ENCODE measurements at places on chromosomes 1 and 21.

DNA sequence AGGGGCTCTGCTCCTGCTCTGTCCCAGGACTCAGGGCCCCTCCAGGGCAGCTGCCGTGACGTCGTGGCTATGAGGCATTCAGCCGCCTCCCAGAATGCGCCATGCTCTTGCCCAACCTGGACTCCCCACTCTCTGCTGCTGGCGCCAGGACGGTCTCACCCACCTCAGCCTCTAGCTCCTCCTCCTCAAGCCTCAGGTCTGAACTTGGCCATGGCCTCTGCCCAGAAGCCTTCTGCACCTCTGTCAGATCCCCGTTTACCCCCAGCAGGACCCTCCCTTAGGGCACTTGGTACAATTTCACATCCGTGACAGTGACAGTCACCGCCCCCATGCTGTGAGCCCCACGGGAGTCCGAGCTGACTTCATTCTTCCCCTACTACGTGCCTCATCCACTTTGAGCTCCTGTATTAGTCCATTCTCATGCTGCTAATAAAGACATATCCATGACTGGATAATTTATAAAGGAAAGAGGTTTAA, 4.9 kb downstream of the CSTB start:
- DNase-seq: no peak

DNA sequence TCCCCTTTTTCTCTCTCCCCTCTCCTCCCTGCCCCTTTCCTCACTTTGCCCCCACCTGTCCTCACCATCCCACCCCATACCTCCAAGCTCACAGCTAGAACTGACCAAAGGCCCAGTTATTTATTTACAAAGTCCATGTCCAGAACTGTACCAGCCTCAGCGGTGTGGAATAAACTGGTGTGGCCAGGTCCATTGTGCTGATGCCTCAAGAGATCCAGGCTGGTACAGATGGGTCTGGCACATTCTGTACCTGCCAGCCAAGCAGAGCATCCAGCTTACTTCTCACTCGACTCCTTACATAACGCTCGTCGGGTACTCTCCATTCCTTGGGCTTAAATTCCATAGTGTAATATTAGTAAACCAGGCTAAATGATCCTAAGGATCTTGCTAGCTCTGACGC, 11.8 kb downstream of the PDZK1IP1 start:
- DNase-seq: no peak

DNA sequence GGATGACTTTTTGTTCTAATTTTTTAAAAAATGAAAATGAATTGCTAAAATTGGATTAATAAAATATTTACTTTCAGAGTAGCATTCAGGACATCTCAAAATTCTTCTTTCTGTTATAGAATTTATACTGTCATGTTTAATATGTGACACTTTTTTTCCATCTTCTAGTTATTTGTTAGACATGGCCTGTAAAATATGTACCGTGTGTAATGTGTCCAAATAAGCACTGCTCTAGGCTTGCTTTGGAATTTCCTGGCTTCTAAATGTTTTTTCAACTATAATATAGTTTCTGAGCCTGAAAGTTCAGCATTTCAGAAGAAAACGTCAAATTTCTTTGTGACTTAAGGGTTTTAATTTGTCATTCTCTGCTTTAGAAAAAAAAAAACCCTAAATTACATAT, 243.6 kb downstream of the DNM3 start:
- no peak for DNase-seq

DNA sequence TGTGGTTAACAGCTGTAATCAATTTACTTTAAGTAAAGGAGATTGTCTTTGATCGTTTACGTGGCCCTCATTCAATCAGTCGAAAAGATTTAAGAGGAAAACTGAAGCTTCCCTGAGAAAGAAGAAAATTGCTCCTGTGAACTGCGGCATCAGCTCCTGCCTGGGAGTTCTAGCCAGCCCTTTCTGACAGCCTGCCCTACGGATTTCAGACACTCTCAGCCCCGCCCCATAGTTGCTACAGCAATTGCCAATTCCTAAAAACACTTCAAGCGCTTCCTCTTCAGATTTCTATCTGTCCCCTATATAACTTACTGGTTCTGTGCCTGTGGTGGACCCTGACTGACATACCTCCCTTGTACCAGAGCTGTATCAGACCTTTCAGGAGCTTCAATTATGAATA, 277.6 kb downstream of the DSCAM start:
- DNase-seq: no peak

DNA sequence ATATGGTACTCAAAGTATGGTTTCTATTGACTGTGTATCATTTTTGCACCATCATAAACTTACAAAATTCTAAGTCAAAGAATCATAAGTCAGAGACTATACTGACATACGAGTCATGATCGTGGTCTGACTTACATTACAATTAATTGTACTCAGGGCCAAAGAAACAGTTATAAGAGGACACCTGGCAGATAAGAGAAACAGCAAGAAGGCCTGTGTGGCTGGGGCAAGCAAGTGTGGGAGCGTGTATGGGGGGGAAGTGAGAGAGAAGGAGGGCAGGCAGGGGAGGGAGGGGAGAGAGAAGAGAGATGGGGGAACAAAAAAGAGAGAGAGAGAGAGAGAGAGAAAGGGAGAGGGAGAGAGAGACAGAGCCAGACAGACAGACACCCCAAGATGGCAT, 70.9 kb downstream of the RERE start:
- no peak for DNase-seq

DNA sequence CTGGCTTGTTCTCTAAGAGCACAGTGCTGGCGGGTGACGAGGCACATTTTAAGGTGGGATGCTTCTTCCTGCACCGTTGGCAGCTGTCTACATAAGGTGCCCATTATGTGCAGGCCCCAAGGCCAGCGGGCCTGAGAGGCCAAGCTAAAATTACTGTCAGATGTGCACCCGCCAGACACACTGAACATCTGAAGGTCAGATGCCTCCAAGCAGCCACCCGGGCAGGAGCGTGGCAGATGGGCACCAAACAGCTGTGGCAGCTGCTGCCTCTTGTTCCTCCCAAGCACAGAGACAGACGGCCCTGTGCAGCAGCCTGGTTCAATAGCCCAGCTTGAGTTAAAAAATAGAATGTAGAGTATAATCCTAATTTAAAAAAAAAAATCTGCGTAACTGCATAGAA, 211.9 kb upstream of the EDN2 start:
- no peak for DNase-seq

DNA sequence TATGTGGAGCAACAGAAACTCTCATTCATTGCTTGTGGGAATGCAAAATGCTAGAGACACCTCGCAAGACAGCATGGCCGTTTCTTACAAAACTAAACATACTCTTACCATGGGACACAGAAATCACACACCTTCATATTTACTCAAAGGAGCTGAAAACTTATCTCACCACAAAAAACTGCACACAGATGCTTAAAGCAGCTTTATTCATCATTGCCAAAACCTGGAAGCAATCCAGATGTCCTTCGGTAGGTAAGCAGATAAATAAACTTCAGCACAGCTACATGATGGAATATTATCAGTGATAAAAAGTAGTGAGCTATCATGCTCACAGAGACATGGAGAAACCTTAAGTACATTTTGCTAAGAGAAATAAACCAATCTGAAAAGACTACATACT, 124.3 kb downstream of the RERE start:
- no peak for DNase-seq

DNA sequence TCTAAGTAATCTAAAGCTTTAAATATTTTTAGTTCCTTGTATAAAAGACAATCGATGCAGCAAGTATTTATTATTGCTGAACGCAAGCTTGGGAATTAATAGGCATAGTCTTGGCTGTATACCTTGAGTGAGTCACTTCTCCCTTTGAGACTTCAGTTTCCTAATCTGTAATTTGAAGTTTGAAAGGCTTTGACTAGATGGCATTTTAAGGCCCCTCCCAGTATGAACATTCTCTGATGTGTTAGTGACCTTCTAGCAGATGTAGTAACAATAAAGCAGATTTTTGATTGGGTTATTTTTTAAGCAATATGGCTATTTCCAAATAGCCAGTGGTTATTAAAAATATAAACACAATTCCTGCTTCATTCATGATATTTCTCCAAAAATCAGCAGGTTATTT, 58.2 kb downstream of the DUSP10 start:
- DNase-seq: no peak

- DNase-seq: no peak
Measured at GRCh38 chr21:46454634-46455390, 3.9 kb upstream of the DIP2A start.

DNA sequence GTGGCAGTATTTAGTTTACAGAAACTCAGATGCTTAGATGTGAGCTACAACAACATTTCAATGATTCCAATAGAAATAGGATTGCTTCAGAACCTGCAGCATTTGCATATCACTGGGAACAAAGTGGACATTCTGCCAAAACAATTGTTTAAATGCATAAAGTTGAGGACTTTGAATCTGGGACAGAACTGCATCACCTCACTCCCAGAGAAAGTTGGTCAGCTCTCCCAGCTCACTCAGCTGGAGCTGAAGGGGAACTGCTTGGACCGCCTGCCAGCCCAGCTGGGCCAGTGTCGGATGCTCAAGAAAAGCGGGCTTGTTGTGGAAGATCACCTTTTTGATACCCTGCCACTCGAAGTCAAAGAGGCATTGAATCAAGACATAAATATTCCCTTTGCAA, 59.7 kb upstream of the ZNF326 start:
- no peak for DNase-seq

DNA sequence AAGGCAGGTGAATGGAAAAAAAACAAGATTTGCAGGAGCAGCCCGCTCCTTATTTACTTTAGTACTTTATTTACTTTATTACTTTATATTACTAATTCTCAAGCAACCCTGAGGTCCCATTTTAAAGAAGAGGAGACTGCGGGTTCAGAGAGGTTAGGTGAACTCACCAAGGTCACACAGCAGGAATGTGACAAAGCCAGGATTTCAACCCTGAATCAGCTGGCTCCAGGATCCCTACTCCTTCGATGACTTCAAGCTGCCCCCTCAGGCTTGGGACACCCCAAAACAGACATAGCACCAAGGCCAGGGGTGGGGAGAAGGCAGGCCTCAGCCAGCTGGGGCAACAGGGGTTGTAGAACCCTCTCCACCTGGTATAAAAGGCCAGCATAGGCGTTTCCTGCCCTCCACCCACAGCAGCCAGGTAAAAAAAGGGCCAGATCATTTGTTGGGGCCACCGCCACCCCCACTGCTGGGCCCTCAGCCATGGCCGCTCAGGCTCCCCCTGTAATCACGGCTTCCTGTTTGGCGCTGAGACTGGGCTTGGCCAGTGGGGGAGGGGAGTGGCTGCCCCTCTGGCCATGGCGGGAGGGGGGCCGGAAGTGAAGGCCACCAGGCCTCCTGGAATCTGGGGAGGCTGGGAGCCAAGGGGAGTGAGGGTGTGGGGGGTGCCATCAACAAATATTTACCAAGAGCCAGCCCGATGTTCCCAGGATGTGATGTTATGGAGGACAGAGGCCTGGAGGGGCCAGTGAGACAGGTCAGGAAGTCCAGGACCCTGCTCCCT, 6.6 kb downstream of the SDC3 start:
- DNase-seq: no peak

Data from non-pigmented ciliary epithelial cell (primary cell).